ENCODE measurements at places on chromosomes 7 and 10.

DNA sequence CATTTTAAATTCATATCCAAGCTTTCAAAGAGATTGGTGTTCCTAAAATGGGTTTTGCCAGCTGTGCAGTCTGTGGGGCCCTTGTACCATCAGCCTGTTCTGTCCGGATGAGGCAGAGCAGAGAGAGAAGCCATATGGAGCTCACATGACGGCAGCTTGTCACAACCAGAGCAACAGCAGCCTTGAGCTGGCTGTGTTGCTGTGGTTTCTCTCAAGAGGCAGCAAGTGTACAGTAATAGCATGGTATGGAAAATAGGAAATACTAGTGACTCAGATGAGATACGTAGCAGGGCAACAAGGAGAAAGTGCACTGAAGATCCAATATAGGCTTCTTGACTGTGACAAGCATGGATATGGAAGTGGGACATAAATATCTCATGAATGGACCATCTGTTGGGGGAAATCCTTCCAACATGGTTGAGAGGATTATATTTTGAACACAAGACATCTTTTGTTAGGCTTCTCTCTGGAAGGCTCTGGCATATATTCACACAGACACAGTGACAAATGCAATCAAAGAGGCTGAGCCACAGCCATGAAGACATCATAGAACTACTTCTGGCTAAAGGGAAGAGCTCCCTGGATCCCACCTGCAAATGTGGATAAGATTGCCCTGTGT is 251.0 kb upstream of the TAC1 start:
- DNase-seq = no peak

DNA sequence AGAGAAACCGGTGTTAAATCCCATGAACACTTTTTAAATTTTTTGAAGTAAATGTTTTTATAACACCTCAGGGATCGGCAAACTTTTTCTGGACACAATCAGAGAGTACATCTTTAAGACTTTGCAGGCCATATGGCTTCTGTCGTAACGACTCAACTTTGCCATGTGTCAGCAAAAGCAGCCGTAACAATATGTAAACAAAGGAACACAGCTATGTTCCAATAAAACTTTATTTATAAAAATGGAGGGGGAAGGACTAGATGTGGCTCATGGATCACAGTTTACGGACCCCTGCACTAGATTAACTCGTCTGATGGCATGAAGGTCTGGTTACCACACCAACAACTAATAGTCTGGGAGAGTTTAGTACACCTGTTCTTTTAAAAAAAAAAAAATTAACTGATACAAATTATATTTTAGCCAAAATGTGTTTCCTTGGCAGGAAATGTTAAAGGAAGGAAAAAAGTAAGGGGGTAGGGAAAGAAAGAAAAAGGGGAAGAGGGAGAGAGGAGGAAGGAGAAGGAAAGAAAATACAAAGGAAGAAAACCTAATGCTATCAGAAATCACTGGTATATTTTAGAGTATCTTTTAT is 50.2 kb downstream of the ABI1 start:
- DNase-seq = no peak

DNA sequence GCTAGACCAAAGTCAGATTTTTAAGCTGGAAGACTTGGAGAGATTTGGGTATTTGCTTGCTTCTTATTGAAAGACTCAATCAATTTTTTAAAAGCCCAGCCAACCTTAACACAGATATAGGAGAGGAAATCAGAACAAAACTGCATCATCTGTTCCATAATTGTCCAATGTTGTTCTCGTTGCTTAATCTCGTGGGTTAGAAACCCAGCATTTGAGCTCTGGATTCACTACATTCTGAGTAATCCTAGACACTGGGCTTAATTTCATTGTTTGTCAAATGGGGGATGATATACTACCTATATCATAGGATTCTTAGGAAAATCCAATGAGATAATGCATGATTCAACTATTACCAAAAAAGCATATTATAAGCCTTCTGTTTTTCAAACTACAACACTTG is 48.9 kb downstream of the CALD1 start:
- DNase-seq = no peak

- DNase-seq = no peak
These were observed 58.0 kb downstream of the LSMEM1 start for GRCh38 chr7:112538726-112539255.

DNA sequence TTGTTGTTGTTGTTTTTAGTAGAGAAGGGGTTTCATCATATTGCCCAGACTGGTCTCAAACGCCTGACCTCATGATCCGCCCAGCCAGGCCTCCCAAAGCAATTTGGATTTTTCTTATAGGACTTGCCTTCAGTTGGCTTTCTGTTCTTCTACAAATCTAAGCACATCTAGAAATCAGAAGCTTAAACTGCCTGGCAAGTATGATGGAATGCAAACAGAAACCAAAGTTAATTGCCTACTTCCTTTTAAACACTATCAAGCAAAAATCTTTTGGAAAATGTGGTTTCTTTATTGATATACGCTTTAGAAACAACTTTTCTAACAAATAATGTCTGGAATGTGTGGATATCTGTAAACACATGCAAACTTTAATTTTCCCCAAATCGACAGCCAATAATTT is 64.9 kb downstream of the USP6NL start:
- DNase-seq = no peak

DNA sequence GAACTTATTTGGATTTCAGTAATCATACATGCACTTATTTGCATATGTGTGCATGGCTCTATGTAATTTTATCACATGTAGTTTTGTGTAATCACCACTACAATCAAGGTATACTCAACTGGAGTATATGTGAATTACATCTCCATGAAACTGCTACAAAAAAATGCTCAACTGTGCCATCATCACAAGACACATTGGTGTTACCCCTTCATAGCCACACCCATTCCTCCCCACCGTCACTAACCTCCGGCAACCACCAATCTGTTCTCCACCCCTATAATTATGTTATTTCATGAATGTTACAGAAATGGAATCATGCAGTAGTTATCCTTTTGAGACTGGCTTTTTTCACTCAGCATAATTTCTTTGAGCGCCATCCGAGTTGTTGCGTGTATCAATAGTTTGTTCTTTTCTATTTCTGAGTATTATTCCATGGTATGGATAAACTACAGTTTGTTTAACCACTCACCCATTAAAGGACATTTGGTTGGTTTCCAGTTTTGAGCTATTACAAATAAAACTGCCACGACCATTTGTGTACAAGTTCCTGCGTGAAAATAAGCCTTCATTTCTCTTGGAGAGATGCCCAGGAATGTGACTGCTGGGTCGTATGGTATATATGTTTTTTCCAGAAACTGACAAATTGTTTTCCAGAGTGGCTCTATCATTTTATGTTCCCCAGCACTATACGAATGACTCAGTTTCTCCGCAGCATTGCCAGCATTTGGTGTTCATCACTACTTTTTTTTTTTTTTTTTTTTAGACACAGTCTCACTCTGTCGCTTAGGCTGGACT is 11.3 kb upstream of the SMO start:
- no peak for DNase-seq

DNA sequence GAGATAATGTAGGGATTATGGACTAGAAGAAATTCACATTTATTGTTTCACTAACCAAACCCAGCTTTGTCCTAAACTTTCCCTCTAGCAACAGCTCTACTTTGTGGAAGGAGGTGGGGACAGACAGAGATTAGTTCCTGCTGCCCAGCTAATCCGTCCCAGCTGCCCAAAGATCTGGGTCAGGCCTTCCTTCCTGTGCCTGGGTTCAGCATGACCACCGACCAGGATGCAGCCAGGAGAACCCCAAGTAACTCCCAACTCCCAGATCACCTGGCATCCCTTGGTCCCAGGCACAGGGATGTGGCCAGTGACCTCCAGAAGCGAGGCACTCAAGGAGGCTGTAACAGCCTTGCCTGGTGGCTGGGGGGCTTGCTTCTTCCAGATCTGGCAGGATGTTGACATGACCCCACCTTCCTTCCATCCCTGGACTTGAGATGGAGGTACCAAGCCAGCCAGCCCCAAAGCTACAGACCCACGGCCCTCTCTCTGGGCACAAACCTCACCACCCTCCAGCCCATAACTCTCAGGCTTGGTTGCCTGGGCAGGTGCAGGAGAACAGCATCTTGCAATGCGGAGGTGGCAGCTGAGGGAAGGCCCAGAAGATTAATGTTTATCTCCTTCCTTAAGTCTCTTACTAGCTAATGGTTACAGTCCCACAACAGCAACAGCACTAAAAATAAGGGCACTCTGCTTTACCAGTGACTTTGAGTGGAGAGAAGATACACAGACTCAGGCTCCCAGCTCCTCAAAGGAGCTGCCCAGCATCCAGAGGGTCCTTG is 11.1 kb downstream of the CAMK2G start:
- no peak for DNase-seq

GRCh38 chr7:4115941-4116610 is 566.0 kb upstream of the FOXK1 start:
- DNase-seq = no peak
